Heart left ventricle (tissue), 16 donors: ENCODE measurements at places on chromosomes 7 and 10. TPM values are rescaled to one million over a fixed set of nuclear protein-coding genes. Genes with fewer than 3 reads are reported as not detected.

DNA sequence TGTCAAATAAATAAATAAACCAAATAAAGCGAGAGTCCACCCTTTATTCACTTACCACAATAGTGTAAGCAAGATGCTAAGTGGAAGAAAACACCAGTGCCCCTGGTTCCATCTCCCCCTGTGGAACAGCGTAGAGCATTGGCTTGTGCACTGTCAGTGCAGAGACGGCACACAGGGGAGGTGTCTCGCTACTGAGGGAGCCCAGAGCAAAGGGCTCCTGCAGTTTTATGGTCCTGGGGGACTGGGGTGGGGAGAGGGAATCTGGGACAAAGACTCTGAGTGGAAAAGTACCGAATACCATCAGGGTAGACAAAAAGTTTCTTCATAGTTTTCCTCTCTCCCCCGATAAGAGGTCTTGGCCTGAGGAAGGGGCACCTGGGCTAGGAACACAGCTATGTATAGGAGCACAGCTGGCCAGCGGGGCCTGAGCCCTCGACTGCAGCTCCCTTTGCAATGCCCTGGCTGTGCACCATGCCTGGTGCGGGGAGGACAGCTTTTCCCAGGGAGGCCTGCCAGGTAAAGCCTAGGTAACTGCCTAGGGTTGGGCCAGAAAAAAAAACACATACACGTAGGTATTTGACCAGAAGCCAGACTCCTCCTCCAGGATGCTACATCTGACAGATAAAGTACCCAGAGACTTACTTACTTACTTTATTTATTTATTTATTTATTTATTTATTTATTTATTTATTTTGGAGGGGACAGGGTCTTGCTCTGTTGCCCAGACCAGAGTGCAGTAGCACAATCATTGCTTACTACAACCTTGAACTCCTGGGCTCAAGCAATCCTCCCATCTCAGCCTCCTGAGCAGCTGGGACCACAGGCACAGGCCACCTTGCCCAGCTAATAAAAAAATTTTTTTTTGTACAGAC is 88.8 kb upstream of the KIF5B start:
- H3K27me3 ChIP-seq = no peaks in the 10 kb centered on the region
- no peak overlapping the region for H3K27ac ChIP-seq
- H3K4me1 ChIP-seq = peaks cover 3% of the 10 kb centered on the region
- H3K36me3 ChIP-seq = no peaks in the 10 kb centered on the region
- no peak for DNase-seq
- no peak overlapping the region for H3K4me3 ChIP-seq

DNA sequence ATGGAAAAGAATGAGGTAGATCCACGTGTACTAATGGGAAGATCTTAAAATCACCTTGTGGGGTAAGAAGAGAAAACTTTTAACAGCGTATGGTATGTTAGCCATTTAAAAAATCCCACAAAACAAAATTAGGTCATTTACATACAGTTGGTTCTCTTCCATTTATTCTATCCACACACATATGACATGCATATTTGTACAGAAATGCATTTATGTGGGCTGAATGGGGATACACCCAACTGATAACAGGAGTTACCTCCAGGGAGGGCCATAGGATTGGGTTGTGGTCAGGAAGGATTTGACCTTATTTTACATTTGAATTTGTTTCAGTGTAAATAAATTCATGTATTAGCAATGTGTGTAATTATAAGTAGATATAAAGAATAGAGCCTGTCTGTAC is 71.5 kb downstream of the MCMBP start:
- H3K27ac ChIP-seq = no peak overlapping the region
- peaks cover 40% of the 10 kb centered on the region for H3K36me3 ChIP-seq
- no peak for DNase-seq
- no peak overlapping the region for H3K4me3 ChIP-seq
- H3K27me3 ChIP-seq = no peaks in the 10 kb centered on the region

GPR15LG gene
- total RNA-seq = not detected

GRCh38 chr10:42950606-42951485 is 126.0 kb upstream of the RET start:
- H3K27ac ChIP-seq = no peak overlapping the region
- H3K4me1 ChIP-seq = peaks cover 13% of the 10 kb centered on the region
- DNase-seq = peak; percentile 28
- peaks cover 12% of the 10 kb centered on the region for H3K27me3 ChIP-seq
- H3K4me3 ChIP-seq = no peak overlapping the region

DNA sequence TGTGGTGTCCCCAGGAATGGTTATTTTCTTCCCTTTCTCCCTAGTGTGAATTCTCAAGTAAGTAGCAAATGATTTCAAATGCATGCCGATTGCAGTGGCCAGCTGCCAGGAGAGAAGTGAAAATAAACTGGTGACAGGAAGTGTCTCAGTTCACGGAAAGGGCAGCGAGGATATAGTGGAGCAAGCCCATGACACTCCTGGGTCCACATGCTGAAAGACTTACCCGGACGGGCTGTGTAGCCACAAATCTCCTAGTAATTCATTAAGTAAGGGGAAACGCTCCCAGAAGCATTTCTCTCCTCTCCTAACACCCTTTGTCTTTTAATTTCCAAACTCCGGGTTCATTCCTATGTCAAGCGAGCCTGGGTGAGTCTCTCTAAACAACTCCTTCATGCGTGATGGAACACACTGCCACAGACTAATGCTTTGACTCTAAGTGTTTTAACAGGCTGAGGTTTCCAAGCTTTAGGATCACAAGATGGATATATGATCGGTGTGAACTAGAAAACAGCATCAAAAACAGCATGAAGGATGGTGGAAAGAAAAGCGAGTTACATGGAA is 125.6 kb downstream of the CYP26A1 start:
- H3K4me3 ChIP-seq = peak overlapping the region; percentile 40
- peak; percentile 79 for DNase-seq
- no peaks in the 10 kb centered on the region for H3K36me3 ChIP-seq
- H3K27me3 ChIP-seq = no peaks in the 10 kb centered on the region

CRHR2 gene
- 0.28 TPM for total RNA-seq

DNA sequence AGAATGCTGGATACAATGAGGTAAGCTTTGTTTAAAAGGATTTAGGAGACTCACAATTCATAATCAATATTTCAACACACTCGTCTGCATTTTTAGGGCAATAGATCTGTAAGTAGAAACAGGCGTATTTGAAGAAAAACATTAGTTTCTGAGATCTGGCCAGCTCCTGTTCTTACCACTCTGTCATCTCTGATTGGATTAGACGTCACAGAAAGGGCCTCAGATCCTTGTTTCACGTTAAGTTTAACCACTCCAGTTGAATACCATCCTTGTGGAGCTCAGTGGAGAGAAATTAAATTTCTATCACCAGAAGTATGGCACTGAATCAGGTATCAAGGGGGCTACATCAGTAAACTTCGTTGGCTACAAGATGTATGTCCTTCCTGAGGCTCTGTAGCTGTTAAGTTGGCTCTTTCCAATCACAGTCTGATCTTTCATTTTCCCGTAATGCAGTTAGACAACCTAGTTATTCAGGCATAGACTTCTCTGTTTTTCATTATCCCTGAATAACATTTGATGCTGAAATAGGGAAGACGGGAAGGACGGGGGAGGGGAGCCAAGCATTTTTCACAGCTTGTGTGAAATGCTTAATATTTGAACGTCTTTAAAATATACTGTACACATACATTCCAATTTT is 659.2 kb upstream of the GALNT17 start:
- no peak for DNase-seq
- no peaks in the 10 kb centered on the region for H3K27me3 ChIP-seq
- no peaks in the 10 kb centered on the region for H3K36me3 ChIP-seq
- no peak overlapping the region for H3K4me3 ChIP-seq
- no peak overlapping the region for H3K27ac ChIP-seq

HTR5A gene
- not detected for total RNA-seq
